ENCODE measurements at places on chromosomes 4 and X. TPM values are rescaled to one million over a fixed set of nuclear protein-coding genes. Genes with fewer than 3 reads are reported as not detected.

Gene PRR32
- total RNA-seq: not detected

Gene ARR3
- total RNA-seq: not detected

Gene FABP2
- not detected for total RNA-seq

Gene HERC5
- total RNA-seq: 4.9 TPM

Gene ASB12
- total RNA-seq: not detected

DNA sequence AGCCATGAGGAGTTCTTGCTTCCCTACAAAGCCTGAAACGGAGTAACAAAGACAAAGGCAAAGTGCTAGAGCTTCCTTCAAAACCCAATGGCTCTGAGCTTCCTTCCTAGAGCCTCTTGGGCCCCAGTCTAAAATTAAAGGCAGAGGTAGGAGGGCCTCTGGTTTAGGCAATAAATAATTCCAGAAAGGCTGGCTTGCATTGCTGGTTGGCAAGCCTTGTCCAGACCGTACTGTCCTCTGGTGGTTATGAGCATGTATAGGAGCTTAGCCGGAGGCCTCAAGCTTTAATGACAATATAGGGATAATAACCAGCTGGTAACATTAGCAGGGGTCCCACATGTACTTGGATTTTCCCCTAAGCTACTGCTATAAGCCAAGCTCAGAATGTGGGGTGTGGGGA lies 237.3 kb downstream of the AR start:
- DNase-seq: no peak

GRCh38 chrX:42821803-42822443 lies 44.0 kb upstream of the PPP1R2C start:
- DNase-seq: no peak

DNA sequence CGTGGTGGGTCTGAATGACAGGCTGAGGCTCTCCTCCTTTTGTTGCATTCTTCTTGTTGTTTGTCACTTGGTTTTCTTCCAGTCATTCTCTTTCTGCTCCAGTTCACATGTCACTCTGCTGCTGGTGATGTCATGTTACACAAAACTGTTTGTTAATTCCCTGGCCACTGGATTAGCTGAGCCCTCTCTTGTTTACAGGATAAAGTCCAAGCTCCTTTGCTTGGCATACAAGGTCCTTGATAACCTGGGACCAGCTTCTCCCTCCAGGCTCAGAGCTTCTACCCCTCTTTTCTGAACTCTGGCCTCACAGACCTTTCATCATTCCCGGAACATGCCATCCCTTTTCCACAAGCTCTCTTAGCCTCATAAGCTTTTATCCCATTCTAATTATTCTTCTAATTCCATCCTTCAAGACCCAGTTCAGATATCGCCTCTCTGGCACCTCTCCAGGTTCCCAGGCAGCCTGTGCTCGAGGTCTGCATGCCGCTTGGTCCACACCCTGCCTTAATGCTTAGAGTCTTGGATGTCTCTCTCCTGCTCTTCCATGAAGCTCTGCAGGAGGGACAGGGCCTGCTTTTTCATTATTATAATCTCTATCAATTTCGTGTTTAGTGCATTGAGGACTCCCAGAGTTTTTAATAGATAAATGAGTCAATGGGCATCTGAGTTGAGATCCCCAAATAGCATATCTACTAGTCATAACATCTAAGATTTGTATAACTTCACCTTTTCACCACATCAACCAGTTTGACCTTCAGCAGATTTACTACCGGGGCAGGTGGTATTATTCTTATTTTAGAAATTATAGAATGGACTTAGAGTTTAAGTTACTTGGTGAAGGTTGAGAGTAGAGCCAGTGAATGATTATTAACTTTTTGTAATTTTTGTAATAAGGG lies 98.7 kb downstream of the TMEM131L start:
- DNase-seq: peak; percentile 78

GRCh38 chrX:46737462-46737861 lies 21.5 kb downstream of the SLC9A7 start:
- no peak for DNase-seq

GRCh38 chr4:38153387-38153760 lies 193.2 kb downstream of the PTTG2 start:
- DNase-seq: no peak

- no peak for DNase-seq
Observed at GRCh38 chr4:79292008-79292407, 33.9 kb downstream of the NAA11 start.

DNA sequence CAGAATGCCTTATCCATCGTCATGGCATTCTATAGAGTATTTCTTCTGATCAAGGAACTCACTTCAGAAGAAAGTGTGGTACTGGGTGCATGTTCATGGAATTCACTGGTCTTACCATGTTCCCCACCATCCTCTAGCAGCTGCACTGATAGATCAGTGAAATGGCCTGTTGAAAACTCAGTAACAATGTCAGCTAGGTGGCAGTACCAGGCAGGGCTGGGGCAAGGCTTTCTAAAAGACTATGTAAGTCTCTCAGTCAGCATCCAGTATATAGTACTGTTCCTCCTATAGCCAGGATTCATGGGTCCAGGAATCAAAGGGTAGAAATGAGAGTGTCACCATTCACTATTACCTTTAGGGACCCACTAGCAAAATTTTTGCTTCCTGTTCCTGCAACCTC lies 15.8 kb upstream of the LDB2 start:
- no peak for DNase-seq

DNA sequence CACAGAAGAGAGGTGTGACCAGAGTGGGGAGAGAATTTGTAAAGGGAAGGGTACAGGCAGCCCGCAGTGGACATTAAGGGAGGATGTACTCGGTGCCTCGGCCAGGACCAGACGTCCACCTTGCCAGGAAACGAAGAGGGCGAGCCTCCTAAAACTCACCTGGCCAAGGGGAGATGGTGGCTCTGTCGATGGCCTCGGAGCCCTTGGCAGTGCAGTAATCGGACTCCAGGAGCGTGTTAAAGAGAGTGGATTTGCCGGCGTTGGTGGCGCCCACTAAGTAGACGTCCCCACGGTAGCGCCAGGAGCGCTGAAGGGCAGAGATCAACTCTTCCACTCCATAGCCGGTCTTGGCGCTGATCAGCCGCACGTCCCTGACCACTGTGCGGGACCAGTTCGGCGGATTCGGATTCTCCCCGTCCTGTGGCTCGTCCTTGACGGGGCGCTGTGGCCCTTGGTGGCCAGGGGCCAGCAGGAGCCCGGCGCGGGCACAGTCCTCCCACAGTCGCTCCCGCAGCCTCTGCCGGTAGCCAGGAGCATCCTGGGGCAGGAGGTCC lies 1.0 kb downstream of the NOA1 start:
- no peak for DNase-seq

DNA sequence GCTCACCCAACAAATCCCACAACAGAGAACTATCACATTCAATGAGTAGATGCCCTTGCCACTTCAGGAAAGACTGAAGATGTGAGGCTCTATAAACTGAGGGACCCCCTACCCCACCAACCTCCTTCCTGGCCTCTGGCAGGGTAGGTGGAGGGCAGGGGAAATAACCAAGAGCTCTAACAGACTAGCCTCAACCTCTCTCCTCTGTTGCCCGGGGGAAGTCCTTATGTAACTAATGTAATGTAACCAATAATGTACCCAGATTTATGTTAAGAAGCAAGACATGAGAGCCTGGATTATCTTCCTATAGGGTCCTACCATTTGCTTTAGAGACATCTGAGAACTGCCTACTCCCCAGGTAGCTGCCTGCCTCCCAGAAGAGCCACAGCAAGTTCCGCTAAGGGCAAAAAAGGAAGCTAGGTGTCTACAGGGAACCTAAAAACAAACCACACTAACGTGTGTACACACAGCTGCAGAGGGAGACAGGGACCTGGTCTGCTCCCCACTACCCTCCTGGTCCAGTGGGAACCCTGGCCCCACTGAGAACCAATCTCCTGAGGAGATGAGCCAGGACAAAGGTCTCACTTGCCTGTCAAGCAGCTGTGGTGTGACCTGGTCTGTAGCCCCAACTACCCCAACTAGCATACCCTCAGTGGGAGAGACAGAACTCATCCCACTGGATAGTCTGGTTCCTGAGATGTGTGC lies 17.7 kb downstream of the OTUD5 start:
- DNase-seq: no peak

All from SJSA1 (cell line).